CD4-positive, alpha-beta T cell treated with Interferon alpha-2 for 1 hour (primary cell): ENCODE measurements at places on chromosomes 5 and 9.

GRCh38 chr5:72402381-72402890, 82.3 kb downstream of the PTCD2 start:
- no peak for DNase-seq

- no peak for DNase-seq
Measured at GRCh38 chr5:144085381-144085780, 85.1 kb downstream of the YIPF5 start.

DNA sequence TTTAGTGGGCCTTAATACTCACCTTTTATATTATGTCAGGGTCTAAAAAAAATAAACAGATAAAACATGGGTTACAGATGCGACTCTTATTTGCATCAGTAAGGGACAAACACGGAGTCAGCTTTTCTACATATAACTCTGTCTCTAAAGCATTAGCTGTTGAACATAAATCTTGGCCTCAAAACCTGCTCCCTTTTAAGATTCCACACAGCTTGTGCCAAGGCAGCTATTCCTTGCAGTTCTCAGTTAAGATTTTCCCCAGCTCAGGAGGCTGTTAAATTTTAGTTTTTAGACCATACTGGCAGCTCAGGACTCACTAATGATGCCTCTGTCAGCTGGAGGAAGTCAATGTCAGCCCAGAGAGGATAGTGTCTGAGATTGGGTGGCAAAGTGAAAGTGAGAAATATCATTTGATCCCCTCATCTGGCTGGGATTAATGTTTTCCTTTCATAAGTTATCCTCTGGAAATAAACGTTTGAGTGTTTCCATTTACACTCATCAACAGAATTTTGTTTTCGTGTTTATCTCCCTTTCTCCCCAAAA, 287.5 kb downstream of the ELAVL2 start:
- DNase-seq, result no peak

DNA sequence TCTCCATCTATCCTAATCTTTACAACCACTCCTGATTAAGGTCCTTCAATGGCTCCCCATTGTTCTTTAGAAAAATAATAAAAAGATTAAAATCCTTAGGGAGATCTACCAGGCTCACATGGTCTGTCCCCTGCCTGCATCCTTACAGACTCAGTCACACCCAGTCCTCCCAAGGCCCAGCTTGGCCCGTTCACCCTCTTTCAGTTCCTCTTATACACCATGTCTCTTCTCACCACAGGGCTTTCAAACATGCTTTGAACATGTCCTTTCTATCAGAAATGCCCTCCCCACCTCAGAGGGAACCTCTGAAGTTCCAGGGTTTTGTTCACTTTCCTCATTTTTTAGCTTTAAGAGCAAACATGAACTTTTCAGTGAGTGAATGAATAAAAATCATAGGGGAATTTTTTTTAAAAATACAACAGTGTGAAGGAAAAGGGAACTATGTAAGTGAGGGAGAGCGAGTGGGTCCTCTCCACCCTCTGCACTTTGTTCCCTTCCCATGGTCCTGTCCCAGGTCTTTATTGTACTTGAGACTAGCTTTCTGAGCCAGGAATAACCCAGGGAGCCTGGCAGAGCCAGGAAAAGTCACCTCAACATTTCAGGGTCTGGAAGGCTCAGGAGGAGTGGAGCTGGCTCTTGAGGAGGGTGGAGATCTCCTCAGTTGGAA, 55.3 kb downstream of the TRPC7 start:
- DNase-seq, result no peak
